ENCODE measurements at places on chromosomes 2 and 18.

DNA sequence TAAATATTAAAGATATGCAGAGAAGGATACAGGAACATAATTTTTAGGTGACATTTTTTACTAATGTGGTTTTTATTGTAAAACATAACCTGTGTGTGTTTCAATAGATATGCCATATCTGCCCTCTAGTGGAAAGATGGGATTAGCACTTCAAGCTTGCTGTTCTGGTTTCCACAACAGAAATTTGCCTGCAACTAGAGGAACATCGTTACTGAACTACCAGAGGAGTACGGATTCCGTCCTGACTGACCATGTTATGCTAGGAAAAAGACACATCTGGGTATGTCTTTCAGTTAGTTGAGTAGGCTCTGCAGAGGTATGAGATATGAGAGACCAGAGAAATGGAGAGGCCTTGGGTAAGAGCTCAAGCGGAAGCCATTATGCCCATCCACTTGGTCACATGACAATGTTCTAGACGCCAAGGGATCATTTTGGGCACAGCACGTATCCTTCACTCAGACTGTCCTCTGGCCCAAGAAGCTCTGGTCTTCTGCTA is 104.9 kb downstream of the MBD2 start:
- no peak for DNase-seq

- DNase-seq, result no peak
Measured at GRCh38 chr2:88053296-88053695, 2.3 kb downstream of the KRCC1 start.

DNA sequence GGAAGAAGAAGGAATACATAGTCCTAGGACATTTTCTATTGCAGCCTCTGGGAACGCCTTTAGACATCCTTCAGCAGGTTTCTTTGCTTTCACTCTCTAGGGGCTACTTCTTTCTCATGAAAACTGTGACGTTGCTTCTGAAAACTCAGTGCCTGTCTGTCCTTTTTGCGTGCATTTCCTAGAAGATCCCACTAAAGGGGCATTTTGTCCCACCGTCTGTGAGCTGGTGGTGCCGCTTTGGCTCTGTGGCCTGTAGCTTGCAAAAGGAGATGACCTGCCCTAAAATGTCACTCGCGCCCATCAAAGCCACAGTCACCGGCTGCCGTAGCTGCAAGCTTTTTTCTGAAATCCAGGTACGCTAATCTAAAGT is 579 bp downstream of the STAT4 start:
- DNase-seq, result no peak

- no peak for DNase-seq
Measured at GRCh38 chr2:109499566-109499965, 114.2 kb downstream of the SEPTIN10 start.

DNA sequence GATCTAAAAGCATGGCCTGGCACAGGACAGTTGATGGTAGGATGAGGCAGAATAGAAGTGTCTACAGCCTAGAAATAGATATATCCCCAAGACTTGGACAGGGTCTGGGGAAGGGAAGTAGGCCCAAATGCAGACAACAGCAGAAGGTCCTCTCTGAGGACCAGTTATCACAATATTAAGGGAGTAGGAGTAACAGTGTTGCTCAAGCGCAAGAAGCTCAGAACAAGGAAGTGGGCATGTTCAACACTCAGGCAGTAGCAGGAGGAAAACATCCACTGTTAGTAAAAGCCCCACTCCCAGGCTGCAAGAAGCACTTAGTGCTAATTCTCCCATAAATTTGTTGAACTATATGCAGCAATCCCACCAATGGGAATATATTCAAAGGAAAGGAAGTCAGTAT is 314.7 kb downstream of the METTL4 start:
- no peak for DNase-seq

DNA sequence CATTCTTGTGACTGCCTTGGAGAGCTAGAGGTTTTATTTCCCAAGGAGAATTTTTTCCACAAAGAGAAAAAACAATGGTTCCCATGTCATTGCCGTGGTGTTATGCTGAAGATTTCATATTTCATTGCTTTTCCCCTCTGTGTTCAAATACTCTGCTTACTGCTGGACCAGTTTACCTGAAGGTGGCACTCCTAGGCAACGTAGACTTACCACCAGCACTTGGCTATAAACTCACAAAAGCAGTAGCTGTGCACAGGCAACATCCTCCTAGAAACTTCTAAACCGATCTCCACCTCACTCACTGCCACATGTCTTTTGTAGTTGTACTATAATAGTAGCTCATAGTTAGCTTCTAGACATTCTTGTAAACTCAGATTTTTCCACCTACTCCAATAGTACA is 1319.7 kb upstream of the CRIM1 start:
- no peak for DNase-seq

DNA sequence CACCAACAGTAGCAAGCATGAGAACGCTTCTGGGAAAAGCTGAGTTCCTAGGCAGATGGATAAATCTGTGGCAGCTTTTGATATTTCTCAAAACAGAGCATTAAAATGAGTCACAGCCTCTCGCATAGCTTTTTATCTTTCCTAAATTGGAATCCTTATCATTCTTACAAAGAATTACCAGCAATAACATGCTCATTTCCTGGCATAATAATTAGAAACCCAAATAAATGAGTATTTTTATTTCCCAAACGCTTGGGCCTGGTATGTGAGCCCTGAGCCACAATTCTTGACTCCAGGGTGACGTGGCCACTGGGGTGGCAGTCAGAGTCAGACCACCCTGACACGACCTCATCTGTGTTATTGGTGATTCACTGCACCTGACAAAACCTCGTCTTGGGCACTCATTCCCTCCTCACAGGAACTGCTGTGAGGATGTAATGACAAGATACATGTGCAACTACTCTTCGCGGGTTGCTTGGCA is 210.7 kb downstream of the ARL4C start:
- DNase-seq, result no peak

- DNase-seq, result no peak
Measured at GRCh38 chr18:66439670-66440069, 164.2 kb downstream of the CDH19 start.

- DNase-seq, result no peak
Measured at GRCh38 chr18:14916851-14917250, 168.9 kb downstream of the ANKRD30B start.

DNA sequence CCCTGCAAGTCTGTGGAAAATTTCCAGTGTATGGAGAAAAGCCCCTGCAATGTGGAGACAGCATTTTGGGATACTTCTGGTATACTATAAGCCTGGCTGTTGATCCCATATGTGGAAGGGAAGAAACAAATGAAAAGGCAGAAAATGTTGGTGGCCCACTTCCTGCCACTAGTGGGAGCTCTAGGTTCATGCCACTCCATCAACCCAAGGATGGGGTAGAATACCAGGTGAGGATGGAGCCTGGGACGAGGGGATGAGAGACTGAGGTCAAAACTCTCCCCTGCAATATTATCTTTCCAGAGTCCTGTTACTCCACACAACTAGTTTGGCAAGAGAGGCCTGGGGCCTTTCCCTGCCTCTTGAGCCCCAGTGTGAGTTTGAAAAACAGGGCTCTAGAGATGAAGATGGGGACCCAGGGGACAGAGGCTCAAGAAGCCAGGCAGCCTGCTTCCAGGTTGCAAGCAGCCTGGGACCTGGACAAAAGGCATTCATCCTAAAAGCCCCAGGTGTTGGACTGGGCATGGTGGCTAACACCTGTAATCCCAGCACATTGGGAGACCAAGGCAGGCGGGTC is 31.9 kb downstream of the BMP10 start:
- no peak for DNase-seq

DNA sequence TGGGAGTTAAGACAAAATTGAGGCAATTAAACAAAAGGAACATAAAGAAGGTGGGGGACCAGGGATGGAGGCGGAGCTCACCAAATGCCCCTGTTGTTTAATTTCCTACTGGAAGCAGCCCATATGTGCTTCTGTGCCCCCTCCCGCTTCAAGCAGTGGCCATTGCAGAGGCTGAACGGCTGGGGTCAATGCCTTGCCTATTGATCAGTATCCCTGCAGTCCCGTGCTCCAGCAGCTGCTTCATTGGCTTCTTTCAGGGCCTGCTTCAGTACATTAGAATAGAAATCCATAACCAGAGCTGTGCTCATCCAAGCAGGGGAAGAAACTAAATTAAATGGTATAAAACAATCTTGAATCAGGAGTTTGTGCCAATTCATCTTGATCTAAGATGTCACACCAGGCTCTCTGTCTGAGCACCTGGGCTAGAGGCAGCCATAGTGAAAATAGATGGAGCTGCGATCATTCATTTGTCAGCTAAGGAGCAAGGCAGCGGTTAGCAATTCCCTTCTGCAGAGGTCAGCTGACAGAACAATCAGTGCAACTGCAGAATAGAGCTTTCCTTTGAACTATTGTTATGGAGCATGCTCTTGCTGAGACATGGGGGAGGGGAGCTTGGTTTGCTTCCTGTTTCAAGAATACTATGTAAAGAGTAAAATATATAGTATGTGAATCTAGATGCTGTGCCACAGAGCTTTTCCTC is 222.4 kb downstream of the WDR7 start:
- DNase-seq, result no peak

GRCh38 chr2:88139203-88139702 is 11.4 kb upstream of the FABP1 start:
- DNase-seq, result no peak

DNA sequence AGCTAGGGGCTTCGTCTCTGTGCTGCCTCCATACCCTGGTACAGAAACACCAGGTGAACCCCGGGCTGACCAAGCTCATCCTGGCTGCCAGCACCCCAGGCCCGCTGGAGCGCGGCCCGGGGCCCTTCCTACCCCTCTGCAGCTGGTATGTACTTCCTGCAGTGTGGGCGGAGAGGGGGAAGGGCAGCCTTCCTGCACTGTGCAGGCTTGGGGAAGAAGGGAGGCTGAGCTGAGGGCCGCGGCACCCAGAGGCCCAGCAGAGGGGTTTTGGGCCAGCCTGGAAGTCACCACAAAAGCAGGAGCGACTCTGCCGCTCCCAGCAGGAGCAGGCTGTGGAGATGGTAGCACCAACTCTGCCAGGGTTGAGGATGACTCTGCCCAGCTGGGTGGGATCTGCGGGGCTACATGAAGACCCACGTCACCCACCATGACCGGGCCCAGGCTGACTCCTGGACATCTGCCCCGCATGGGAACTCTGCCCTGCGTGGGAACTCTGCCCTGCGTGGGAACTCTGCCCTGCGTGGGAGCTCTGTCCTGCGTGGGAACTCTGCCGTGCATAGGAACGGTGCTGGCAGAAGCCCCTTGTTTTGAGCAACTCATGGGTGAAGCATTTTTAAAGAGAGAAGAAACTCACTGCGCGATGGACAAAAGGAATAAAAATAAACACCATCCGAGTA is 273.3 kb downstream of the NDUFA10 start:
- DNase-seq, result no peak

- DNase-seq, result no peak
Measured at GRCh38 chr2:26075173-26075572, 41.3 kb downstream of the RAB10 start.

GRCh38 chr18:2197946-2198345 is 373.4 kb downstream of the METTL4 start:
- no peak for DNase-seq

DNA sequence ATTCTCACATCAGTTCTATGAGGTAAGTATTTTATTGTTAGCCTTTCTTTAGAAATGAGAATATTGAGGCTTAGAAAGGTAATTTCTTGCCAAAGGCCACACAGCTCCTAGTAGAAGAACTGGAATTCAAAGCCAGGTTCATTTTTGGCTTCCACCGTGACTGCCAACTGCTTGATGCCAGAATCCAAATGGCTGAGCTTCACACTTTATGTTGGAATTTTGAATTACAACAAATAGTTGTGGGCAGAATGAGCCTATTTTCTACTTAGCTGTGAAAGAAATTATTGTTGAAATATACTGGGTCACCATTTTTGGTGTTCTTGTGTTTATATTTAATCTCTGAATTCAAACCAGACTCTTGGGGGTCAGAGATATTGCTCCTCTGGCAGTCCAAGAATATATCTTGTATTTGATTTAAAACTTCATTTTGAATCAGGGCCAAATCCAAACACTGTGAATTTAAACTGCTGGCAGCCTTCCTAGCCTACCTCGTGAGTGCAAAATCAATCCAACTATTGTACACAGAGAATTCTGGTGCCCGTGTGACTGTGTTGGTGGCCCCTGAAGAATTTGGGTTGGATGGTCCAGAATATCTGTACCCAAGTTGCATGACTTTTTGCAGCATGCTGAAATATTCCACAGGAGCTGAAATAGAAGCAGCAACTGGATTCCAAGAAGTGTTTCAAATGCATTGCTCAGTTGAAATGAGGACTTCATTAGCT is 35.6 kb upstream of the LPIN1 start:
- no peak for DNase-seq

DNA sequence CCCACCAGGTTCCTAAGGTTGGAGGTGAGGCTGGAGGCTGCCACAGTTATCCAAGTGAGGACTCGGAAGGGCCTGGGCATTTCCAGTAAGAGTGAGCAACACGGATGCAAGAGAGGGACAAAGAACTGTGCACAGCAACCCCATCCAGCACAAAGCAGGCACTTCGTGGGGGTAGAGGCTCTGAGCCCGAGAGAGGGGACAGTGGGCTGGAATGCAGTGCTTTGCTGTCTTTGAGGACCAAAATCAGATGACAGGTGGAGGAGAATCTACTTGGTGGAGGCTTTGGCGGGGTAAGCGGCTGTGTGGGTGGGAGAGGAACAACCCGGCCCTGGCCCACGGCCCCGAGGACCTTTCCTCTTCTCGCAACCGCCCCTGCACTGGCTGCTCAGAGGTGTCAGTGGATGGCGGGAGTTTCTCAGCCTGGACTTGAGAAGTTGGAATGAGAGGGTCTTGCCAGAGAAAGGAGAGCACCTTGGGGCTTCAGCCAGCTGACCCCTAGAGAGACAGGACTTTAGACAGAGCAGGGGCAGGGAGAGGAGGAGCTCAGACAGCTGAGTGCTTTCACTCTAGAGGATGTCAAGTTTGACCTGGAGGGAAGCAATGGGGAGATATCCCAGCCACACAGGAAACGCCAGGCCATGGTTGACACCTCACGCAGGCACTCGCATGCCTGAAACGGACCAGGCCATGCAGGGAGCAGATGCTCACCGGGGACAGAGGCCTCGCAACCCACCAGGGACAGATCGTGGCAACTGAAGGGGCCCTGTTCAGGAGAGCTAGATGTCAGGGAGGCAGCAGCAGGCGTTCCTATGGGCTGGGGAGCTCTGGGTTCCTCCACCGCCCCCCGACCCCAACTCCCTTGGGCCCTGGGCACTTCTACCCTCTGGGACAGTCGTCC is 11.6 kb downstream of the RAMP1 start:
- no peak for DNase-seq

DNA sequence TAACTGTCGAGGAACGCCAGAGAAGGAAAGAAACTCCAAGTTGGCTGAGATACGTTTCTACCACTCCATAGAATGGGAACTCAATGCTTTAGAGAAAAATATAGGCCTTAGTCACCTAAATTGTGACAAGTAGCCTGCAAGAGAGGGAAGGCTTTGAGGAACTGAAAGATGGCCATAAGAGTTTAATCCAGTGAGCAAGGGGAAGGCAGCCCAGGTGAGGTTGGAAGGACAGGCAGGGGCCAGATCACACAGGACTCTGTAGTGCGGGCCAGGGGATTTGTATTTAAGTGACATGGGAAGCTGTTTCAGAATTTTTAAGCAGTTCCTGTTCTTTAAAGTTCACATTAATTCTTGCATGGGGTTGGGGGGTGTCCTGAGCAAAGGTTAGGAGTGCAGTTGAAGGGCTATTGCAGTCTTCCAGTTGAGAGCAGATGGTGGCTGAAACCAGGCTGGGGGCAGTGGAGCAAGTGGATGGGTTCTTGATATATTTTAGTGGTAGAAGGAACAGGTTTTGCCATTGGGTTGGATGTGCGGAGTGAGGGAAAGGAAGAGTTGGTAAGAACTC is 138.9 kb upstream of the PELI1 start:
- DNase-seq, result no peak

GRCh38 chr18:74724186-74724585 is 126.5 kb downstream of the ZNF407 start:
- no peak for DNase-seq

All from T-helper 9 cell (primary cell).